NCI-H1436 treated with DMSO at 0.1 percent for 48 hours (cell line): ENCODE measurements at places on chromosomes 16 and 17.

- no peak for DNase-seq
These were observed 172.5 kb downstream of the GRIN2A start for GRCh38 chr16:10009684-10010083.

DNA sequence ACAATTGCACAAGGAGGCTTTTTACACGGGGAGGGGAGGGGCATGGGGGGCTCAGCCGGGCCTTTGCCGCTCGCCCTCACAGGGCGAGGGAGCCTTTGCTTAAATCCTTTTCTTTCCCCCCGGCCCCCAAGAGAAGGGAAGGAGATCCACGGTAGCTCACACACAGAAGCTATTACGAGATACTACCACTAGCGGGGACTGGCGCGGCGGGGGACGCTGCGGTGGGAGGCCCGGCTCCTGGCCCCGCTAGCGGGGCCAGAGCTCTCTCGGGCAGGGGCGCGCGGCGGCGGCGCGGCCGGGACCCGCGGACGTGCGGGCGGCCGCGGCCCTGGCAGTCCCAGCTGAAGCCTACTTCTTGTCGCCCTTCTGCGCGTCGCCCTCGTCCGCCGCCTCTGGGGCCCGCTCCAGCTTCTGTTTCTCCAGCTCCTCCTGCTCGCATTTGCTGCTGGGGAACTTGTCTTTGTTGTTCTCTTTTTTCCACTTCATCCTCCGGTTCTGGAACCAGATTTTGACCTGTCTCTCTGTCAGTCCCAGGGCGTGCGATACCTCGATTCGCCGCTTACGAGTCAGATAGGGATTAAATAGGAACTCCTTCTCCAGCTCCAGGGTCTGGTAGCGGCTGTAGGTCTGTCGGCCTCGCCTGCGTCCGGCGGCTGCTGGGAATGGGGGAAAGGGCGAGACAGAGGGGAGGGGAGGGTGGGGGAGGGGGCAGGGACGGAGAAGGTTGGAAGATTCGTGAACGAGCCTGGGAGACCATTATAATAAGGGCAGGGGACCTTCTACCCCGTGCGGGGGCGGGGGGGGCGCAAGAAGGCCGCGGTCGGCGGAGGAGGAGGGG, 2.0 kb downstream of the HOXB8 start:
- no peak for DNase-seq

DNA sequence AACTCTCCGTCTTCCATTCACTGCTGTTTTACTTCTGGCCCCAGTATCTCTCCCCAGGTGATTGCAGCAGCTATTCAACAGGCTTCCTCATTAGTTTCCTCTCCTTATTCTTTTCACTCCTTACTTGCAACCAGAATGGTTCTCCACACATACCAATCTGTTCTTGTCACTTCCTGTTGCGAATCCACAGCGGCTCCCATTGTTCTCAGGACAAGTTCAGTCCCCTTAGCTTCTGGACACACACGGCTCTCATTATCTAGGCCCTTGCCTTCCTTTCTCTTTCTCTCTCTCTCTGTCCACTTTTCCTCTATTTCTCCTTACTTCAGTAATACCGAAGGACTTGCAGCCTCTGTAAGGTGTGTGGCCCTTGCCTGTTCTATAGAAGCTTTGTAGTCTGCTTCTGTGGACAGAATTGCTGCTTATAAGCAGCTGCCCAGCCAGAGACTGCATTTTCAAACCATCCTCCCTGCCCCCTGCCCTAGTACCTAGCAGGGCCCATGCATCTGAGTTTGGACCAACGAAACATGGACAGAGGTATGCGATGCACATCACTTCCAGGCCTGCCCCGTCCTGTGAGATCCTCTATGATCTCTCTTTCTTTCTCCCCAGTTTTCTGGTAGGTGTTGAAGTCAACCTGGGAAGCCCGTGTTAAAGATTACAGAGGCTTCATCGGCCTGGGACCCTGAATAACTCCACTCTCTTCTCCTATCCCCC, 45.7 kb downstream of the VAT1L start:
- DNase-seq: no peak

DNA sequence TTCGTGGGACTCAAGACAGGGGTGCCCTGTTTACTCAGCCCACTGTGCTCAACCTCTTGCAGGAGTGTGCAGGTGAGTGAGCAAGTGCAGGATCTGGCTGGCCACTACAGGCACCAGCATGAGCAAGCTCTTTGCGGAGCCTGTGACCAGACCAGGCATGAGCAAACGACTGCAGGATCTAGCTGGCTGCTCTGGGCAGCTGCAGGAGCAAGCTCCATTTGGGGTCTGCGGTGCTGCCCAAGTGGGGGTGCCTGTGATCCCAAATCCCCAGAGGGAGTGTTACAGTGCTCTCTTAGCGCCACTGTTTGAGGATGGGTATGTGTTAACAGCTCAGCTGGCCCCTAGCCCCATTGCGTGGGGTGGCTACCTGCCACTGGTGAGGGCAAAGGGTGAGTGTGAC, 2.4 kb downstream of the USP6 start:
- no peak for DNase-seq

GRCh38 chr16:57894390-57895080, 76.4 kb downstream of the CNGB1 start:
- DNase-seq: no peak

- no peak for DNase-seq
These were observed 19.0 kb downstream of the MED24 start for GRCh38 chr17:40035162-40035559.

DNA sequence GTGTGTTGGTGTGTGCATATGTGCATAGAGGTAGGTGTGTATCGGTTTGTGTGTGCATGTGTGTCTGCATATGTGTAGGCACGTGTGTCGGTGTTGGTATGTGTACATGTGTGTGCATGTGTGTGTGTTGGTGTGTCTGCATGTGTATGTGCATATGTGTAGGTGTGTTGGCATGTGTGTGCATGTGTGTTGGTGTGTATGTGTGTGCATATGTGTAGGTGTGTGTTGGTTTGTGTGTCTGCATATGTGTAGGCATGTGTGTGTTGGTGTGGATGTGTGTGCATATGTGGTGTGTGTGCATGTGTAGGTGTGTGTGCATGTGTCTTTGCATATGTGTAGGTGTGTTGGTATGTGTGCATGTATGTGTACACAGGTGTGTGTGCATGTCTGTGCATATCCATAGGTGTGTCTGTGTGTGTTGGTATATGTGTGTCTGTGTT, 3.9 kb upstream of the AATK start:
- DNase-seq: no peak

DNA sequence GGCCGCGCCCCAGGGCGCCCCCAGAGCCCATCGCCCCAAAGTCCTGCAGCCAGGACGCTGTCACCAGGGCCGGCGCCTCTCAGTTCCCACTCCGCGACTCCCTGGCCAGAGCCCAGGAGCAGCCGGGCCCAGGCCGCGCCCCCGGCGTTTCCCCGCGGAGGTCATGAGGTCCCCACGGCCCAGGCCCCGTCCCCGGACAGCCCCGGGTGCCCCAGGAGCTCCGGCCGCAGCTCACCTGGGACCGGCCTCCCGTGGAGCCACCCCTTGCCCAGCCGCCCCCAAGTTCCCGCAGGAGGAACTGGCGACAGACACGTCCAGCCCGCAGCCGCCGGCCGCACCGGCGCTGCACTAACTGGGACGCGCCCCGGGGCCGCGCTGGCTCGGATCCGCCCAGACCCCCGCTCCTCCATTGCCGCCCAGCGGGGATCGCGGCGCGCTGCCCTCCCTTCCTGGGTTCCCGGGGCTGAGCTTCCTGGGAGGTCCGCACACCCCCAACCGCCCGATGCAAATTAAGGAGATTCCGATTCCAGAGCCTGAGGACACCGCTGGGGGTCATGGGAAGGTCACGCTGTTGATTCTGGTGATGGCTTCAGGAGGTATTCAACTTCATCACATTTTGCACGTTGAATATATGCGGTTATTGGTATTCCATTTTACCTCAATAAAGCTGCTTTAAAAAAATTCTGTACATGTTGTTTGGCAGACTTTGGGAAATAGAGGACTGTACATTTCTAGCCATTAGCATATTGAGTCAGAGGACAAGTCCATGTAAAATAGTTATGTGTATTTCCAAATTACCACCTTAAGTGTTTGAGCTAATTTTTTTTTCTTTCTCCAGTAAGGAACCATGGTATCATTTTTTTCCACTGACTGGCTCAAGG, 9.9 kb downstream of the AHSP start:
- DNase-seq: no peak

- no peak for DNase-seq
These were observed 448.1 kb upstream of the DYNLRB2 start for GRCh38 chr16:80092681-80093080.

DNA sequence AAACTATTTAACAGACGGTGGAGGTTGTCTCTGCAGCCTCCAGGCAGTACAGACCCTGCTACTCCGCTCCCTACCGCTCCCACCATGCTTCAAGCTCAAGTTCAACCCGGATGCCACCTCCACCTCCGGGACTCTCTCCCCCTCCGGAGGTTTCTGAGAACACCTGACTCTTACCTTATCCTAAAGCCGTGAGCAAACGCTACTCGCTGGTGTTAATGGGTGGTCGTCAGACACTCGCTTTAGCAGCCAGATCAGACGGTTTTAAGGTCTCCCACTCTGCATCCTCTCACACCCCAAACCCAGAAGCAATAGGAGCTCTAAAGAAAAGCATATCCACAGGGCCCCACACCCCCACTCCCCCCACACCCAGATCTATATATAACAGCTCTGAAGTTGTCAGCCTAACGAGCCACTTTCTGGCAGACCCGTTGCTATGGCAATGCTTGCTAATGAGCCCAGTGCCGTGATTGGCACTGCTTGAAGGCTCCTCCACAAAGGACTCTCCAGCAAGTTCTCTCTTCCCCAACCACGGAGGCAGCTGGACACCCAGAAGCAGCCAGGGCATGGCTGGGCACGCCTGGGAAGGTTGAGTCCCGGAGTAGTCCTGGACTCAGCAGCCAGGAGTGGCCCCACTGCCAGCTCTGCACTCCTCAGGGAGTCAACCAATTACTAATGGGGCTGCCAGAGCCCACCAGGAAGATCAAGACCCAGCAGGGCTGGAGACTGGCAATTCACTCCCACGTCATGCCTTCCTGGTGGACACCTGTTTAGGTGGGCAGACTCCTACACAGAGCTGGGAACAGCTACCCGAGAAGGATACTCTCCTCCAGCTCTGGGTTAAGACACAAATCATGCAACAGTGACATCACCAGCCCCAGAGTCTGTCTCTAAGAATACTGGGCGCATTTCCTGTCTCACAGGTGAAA, 121.2 kb upstream of the RCVRN start:
- DNase-seq: no peak

DNA sequence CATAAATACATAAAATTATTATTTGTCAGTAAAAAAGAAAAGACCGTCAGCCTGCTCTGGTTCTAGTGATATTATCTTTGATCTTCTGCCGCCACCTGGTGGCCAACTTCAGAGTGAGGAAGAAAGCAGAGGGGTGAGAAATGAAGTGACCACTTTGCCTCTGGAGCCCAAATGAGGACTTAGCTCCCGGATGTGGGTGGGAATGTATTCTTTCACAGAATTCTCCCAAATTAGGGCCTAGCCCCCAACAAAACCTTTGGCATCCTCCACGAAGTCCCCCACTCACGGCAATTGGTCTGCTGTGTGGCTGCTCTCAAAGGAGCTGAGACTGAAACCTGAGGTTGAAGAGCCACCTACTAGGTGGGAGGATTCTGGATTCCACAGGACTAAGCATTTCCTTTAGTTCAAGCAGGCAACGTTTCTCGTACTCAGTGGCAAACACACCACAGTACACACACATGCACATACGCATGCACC, 4.9 kb upstream of the ZNF267 start:
- DNase-seq: no peak

DNA sequence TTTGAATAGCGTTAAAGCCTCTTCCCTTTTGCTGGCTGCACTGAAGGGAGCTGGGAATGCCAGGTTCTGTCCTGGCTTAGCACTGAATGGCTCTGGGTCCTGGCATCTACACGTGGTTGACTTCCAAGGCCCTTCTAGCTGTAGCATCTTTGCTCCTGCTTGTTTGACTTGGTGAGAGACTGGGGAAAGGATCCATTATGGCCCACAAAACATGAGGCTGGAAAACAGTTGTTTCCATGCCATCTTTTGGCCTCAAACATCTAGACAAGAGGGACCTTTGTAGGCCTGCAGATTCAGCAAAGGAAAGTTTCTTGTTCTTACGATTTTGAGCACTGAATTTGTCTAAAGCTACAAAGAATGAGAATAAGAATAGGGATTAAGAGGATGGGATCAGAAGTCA, 32.5 kb downstream of the EPN2 start:
- no peak for DNase-seq

- DNase-seq: no peak
These were observed 646 bp downstream of the RABEP1 start for GRCh38 chr17:5282642-5283217.

DNA sequence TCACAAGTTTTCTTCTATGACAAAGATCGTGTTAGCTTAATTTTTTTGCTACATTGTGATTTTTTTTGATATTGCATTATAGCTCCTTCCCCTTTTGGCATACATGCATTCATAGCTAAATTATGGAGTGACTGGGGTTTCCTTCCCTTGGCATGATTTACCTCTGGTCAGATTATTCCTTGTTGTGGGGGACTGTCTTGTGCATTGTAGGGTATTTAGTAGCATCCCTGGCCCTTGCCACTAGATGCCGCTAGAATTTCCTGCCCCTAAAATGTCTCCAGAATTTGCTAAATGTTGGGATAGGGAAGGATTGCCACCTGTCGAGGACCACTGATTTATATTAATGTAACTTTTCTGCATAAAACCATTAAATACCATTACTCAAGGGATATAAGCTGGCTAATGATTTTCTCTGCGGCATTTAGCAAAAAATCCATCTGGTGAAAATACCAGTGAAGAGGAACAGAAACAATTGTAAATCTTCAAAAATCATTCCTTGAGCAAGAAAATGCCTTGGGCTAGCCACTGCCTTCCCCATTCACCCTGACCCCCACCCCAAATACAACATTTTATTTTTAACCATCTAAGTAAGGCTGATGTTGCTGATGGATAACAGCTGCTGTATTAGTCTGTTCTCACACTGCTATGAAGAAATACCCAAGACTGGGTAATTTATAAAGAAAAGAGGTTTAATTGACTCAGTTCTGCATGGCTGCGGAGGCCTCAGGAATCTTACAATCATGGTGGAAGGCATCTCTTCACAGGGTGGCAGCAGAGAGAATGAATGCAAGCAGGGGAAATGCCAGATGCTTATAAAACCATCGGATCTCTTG, 195.2 kb downstream of the MAP2K6 start:
- no peak for DNase-seq

GRCh38 chr17:29710891-29711418, 88.2 kb upstream of the CORO6 start:
- no peak for DNase-seq
